ENCODE measurements at places on chromosomes 5 and 9. TPM values are rescaled to one million over a fixed set of nuclear protein-coding genes. Genes with fewer than 3 reads are reported as not detected.

Gene TMEM215
- total RNA-seq = not detected

Gene CTSV
- 0.83 TPM for total RNA-seq

Gene KCTD16
- total RNA-seq = 0.64 TPM

Gene LECT2
- not detected for total RNA-seq

Gene CNTRL
- total RNA-seq = 8.4 TPM

Gene IFNK
- total RNA-seq = not detected

Gene TMEM250
- total RNA-seq = 38.9 TPM

Gene ZDHHC11
- 0.37 TPM for total RNA-seq

Gene GCNT4
- 0.35 TPM for total RNA-seq

Gene FOXD1
- 18.6 TPM for total RNA-seq

Gene CACNA1B
- 0.05 TPM for total RNA-seq

GRCh38 chr5:675871-676698 lies 17.1 kb downstream of the TPPP start:
- no peak for DNase-seq

DNA sequence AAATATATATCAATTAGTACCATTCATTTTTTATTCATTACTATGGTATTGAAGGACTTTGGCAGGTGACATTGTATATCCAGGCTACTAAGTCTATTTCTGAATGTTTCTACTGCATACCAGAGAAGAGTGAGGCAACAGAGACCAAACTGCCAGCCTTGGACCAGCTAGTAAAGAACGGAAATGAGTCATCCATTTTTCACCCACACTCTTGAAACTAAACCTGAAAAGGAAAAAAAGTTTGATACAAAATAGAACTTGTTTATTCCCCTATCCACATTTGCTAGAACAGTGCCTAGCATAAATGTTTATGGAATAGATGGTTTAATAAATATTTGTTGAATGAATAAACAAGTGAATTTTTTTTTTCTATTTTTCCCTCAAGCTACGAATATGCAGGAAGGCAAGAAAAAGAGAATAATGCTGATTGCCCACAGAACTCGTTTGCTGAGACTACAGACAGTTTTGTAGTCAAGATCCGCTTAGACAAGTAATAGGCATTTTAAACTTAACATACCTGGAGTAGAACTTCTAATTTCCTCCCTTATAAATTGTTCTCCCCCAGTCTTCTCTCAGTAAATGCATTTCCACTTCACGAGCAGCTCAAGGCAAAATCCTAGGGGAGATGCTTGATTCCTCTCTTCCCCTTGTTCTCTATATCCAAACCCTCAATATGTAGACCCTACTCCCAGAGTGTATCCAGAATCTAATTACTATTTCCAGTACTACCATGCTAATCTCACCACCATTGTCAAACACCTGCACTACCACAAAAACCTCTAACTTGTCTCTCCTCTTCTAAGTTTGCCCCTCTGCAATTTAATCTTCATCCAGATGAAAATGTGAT lies 146.2 kb upstream of the RASA1 start:
- peak; percentile 76 for DNase-seq

DNA sequence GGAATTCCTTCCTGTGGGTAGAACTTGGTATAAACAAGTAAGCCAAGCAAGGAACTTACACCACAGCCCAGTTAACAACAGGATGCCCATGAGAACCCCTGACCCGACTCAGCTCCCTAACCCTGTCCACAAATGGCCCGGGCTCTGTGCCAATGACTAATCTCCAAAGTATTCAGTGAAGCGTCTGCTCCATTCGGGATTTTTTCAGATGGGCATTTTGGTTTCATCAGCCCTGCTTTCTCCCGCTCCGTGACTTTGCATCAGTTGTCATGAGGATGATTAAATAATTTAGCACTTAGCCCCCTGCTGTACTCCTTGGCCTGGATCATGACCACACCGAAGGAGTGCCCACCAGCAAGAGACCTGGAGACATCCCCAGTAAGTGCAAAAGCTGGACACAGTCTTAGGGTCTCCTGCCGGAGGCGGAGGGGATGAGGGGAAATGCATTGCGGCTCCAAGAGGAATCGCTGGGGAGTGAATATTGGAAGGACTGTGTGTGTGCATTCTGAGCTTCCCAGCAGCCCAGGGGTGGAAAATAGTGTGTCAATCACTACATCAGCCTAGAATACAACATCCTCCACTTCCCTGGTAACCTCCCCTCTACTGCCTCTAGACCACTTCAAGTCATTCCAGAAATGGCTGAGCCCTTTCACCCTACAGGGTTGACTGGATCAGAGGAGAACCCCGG lies 41.4 kb upstream of the DNAH5 start:
- DNase-seq = peak; percentile 91

DNA sequence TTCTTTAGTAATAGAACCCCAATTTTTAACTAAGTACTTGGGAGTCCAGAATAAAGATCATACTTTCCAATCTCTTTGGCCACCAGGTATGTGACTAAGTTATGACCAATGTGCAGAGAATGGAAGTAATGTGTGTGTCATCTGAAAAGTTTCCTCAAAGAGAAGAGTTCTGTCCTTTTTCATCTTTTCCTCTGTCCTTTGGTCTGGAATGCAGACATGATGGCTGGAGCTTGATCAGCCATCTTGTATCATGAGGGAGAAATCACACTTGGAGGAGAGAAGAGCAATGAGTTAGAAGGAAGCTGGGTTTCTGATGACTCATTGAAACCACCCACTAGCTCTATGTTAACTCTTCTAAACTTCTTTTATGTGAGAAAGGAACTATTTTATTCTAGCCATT lies 5.5 kb upstream of the CPEB4 start:
- no peak for DNase-seq

- DNase-seq = no peak
Measured at GRCh38 chr5:159972538-159973362, 36.2 kb upstream of the TTC1 start.

- no peak for DNase-seq
Measured at GRCh38 chr9:95022657-95023056, 294.9 kb downstream of the FANCC start.

DNA sequence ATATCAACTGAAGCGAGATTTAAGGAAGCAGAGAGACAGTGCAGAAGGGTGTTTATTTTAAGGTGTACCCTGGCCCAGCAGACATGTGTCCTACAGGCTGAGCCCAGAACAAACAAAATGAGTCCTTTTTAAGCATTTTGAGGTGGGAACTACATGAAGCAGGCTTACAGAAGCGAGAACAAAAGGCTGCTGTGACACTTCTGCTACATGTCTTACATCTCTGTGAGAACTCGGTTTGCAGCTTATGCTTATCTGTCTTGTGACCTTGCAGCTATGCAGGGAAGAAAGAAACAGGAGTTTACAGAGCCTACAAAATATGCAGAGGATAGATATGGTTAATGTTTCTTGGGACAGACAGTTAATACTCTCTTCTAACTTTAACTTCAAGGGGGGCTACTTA lies 295.9 kb downstream of the CEMIP2 start:
- DNase-seq = no peak

DNA sequence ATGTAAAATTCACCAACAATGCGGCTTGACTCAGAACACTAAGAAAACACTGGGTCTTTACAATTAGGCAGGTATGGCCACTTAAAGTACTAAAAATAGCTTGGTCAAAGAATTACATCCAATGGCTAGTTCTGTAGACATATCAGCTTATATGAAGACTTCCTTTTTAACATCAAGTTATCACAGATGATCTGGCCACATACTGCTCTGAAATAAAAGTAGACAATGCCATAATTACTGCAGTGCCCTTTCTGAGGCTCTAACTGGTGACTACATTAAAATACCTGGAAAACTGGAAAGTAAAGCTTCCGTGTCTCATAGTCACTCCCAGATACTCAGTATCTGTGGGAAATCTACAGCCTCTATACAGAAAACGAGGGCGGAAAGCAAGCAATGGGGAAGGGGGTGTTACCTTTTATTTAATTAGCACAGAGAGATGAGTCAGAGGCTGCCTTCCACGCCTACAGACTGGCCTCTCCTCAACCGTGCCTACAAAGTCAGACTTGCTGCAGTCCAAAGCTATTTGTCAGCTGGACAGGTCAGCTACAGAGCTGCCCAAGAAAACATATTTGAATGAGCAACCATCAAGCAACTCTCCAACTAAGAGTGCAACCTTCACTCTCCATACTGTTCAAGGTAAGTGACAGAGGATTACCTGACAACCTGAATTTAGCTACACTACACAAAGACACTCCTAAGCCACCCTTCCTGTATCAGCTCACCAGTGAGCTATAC lies 8.7 kb downstream of the SERINC5 start:
- DNase-seq = peak; percentile 83

GRCh38 chr9:131639769-131640437 lies 94.6 kb downstream of the PRRT1B start:
- no peak for DNase-seq

- DNase-seq = no peak
Measured at GRCh38 chr9:15178631-15179030, 128.4 kb downstream of the TTC39B start.

DNA sequence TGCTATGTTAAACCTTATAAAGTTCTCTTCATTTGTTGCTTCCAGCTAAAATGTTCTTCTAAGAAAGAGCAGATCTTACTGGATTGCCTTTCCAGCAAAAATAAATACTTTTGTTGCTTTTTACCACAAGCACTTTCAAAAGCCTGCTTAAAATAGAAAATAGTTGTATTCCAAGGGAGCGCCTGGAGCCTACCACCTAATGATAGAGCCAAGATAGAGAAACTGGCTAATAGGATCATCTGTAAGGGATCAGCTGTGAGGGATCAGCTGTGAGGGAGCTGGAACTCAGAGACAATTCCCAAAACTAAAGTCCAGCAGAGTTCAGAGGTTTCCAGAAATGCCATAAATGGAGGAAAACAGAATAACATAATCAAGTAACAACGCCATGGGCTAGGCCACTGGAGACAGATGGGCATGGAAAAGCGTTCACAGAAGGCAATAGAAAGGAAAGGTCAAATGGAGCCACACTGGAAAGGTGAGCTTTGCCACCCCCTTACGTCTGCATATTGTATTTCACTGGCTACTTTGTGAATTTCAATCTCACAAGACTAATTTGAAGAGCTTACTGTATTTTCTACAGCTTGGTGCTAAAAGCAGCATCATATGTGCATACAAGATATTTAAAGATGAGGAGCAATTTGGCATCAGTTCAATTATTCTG lies 140.6 kb upstream of the TLE4 start:
- DNase-seq = peak; percentile 40

GRCh38 chr9:19901586-19901985 lies 112.7 kb upstream of the SLC24A2 start:
- no peak for DNase-seq

GRCh38 chr9:74942801-74943200 lies 9.9 kb downstream of the C9orf40 start:
- peak; percentile 5 for DNase-seq

- DNase-seq = peak; percentile 64
Measured at GRCh38 chr5:57499262-57500050, 16.8 kb upstream of the ACTBL2 start.

- DNase-seq = no peak
Measured at GRCh38 chr5:89253666-89254352, 370.8 kb upstream of the MEF2C start.

GRCh38 chr9:72635197-72635596 lies 113.8 kb downstream of the TMC1 start:
- no peak for DNase-seq

DNA sequence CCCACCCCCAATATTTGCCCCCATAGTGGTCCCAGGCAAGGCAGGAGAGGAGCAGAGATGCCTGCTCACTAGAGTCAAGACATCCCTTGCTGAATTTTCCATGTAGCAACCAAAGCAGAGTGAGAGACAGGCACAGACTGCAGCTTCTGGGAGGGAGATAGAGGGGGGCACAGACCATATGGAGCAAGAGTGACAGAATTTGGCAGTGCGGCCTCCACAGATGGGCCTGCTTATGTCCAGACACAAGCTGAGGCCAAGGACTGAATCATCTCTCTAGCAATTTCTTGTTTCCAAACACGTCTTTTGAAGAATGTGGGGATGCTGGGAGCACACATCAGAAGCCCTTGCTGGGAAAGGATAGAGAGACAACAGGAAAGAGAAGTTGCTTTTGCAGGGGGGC lies 53.0 kb upstream of the ALDH1B1 start:
- no peak for DNase-seq

GRCh38 chr9:90956026-90956810 lies 154.6 kb downstream of the SYK start:
- DNase-seq = peak; percentile 22

GRCh38 chr5:79578876-79579275 lies 33.4 kb upstream of the TENT2 start:
- DNase-seq = no peak

- DNase-seq = no peak
Measured at GRCh38 chr9:15529566-15530324, 19.0 kb upstream of the PSIP1 start.

DNA sequence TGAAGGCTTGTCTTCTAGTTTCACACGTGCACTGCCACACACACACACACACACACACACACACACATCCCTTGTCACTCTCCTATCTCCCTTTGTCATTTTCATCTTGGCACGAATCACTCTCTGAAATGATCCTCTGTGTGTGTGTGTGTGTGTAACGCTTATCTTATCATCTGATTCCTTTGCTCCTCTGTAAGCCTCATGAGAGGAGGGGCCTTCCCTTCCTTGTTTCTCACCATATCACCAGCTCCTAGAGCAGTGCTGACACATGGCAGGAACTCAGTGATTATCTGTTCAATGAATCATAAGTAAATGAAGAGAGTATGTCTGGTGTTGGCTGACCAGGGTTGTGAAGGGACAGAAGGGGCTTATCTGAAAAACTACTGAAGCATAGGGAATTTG lies 53.3 kb downstream of the PDE4D start:
- DNase-seq = no peak

GRCh38 chr5:35856765-35857351 lies at the start of gene IL7R:
TSS of gene IL7R (plus strand) at chr5:35856891. CDS start at chr5:35856978, 87 bp downstream.
- DNase-seq = no peak

DNA sequence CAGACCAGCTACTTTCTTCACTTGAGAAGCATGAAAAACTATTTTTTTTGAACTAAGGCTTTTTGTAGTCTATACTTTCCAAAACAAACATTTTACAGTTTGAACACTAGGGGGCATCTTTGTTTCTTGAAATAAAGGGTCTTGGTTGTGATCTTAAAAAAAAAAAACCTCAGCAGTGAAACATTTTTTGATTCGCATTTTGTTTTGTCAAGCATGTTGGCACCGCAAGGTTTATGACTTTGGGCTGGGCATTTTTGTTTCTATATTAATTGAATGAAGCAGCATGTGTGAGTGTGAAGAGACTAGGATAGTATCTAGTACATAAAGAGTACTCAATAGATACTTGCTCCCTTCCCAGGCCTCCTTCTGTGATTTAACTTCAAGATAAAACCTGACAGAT lies 31.6 kb upstream of the ACOT12 start:
- DNase-seq = peak; percentile 55

- DNase-seq = no peak
Measured at GRCh38 chr9:96483733-96484390, 33.9 kb downstream of the HABP4 start.

- DNase-seq = no peak
Measured at GRCh38 chr5:15256485-15256884, 243.5 kb upstream of the FBXL7 start.

- no peak for DNase-seq
Measured at GRCh38 chr9:1490341-1491232, 440.4 kb downstream of the DMRT2 start.

DNA sequence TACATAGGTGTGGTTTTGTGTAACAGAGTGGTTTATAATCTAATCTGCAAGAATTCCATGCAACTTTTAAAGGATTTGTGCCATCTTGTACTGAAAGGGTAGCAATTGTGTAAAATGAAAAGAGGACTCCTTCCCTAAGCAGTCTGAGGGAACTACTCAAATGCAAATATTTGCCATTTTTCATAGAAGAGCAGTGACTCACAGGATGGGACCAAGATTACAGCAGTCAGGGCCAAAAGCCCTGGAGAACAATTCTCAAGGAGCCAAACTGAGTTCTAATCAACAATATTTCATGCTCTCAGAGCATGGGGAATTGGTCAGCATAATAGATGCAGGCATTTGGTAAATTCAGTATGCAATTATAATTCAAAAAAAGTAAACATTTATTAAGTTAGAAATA lies 495.8 kb downstream of the CHSY3 start:
- no peak for DNase-seq
